ENCODE measurements at places on chromosomes 1 and 21. TPM values are rescaled to one million over a fixed set of nuclear protein-coding genes. Genes with fewer than 3 reads are reported as not detected.

The CRP gene
- not detected for total RNA-seq

DNA sequence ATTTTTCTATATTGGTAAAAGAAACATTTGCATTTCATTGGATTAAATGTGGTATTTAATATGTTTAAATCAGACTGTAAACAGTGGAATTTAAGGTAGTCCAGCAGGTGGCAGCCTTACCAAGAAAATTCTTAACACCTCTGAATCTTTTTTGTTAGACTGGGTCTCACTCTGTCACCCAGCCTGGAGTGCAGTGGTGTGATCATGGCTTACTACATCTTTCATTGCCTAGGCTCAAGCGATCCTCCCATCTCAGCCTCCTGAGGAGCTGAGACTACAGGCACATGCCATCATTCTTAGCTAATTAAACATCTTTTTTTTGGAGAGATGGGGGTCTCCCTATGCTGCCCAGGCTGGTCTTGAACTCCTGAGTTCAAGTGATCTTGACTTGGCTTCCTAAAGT is 98.8 kb downstream of the RABGAP1L start:
- DNase-seq: peak; percentile 55

- no peak for DNase-seq
Measured at GRCh38 chr21:34684174-34684876, 15.5 kb downstream of the CLIC6 start.

DNA sequence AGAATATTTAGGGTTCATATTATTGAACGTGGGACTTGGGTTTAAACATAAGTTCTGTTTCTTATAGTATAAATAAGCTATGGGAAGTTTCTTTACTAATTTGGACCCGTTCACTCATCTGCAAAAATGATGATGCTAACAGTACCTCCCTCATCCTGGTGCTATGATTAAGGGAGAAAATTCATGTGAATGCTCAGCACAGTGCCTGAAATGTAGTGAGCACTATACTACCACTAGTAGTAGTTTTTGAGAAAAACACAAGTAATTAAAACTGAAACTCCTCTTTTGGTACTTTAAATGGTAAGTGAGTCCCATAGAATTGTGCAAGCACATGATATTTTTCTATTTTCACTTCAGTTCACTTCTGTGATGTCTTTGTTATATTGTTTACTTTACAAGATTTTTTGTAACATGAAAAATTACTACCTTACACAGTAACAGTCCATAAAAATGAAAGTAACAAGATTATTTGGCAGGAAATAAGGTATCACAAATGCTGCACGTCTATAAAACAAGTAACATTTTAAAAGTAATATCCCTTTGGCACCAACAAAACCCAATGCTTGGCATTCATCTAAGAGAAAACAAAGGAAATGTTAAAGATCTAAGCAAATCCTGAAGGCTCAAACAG is 11.3 kb upstream of the PTPRC start:
- no peak for DNase-seq
